ENCODE measurements at places on chromosomes 6 and 20.

DNA sequence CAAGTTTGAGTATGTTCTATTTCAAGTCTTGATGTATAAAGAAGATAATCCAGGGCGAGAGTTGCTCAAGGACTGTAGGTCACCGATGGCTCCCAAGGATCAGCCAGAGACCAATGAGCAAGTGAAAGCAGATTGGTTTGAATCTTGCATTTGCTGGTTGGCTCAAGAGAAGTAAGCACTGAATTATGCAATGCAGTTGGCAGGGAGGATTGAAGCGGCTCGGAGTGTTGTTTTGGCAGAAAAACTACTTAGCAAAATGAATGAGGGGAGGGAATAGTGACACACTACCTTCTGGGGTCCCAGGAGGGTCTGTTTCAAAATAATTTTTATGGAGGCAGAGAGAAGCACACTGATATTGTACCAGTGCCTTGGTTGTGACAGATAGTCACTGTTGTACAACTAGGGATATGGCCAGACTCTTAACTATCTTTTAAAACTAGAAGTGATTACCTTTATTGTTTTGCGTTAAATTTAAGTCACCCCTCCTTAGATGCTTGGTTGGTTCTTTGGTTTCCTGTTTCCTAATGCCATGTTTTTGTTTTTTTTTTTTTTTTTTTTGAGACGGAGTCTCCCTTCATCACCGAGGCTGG, 15.7 kb downstream of the SASH1 start:
- DNase-seq: no peak

GRCh38 chr6:142398353-142398752, 96.5 kb downstream of the ADGRG6 start:
- DNase-seq: no peak

DNA sequence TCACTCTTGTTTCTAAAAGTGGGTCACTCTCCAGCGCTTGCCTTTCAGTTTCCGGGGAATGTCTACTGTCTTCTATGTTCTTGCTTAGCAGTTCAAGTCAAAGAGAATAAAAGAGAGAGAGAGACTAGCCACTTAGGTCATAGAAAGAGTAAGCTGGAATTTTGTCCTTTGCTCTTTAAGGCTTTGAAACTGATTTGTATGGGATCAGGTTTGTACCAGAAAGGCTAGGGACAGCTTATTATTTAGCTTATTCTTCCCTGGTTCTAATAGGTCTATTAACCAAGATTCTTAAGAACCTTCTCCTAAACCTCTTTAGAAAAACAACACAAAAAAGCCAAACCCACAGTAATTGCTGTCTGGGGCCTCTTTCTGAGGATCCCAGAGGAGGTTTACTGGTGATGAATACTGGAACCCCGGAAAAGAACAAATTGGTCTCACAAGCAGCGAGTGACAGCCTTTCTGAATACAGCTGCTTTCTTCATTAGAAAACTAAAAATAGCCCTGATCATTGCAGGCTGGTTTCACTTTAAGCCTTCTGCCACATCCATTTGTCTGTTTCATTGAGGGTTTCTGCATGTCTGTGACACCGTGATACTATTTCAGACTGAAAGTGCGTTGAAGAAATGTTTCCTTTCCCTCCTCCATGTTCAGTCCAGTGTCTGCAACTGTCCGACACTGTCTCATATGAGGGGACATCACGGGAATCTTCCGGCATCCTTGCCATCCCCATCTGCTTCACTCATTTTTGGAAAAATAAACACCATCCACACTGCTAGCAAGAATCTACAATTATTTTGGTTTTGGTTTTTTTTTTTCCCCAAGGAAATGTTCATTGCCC, 75.1 kb upstream of the ATXN1 start:
- DNase-seq: no peak

- no peak for DNase-seq
Observed at GRCh38 chr20:21272279-21272678, 30.9 kb upstream of the XRN2 start.

- DNase-seq: no peak
Observed at GRCh38 chr6:62285612-62286469, at the start of gene KHDRBS2. Gene KHDRBS2, minus strand, starts transcription at chr6:62286225.

- no peak for DNase-seq
Observed at GRCh38 chr6:9155836-9156235, 720.5 kb upstream of the SLC35B3 start.

- DNase-seq: no peak
Observed at GRCh38 chr20:34368547-34368946, 5.5 kb downstream of the ITCH start.

DNA sequence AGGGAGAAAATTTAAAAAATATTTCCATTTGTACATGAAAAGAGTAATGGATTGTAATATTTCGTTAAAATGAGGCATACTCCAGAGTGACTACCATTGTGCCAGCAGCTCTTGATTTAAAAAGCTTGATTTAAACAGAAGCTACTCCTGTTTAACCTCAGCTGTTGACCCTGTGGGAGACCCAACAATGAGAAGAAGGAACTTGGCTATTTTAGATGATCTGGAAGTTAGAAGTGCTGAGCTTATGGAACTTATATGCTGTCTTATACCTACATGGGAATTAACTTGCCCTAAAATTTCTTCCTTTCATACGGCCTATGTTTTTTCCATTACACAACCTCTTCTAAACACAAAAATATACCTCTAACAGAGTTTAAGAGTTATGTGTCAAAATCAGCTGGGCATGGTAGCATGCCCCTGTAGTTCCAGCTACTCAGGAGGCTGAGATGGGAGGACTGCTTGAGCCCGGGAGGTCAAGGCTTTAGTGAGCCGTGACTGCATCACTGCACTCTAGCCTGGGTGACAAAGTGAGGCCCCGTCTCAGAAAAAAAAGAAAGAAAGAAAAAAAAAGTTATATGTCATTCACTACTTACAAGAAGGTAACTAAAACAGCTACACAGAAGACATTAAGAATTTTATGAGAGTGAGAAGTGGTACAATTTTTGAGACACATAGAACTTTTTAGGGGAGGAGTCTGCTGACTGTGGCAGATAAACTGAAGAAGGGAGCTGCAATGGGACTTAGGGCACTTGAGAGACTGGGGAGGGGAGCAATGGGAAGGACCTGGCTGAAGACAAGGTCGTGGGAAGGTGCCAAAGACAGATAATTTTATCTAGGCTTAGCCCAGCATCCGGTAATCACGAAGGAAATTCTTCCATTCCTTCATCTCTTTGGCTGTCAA, 139.9 kb downstream of the MYB start:
- no peak for DNase-seq

GRCh38 chr6:12440981-12441380, 150.8 kb downstream of the EDN1 start:
- no peak for DNase-seq

GRCh38 chr6:8278562-8278961, 156.8 kb downstream of the SLC35B3 start:
- DNase-seq: no peak

- no peak for DNase-seq
Observed at GRCh38 chr6:87553159-87553765, 36.5 kb downstream of the RARS2 start.

DNA sequence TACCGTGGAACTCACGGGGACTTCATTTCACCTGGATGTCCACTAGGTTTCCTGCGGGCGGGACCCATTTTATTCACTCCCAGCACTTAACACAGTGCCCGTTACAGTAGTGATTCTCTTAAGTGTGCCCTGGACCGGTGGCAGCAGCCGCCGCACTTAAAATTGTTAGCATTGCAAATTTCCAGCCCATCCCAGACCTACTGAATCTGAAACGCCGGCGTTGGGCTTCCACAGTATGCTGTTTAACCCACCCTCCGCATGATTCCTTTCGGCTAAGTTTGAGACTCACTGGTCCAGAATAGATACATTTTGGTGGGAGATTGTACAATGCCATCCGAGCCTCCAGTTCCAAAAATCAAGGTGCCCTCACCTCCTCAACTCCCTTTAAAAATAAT, 967 bp downstream of the SMPDL3A start:
- no peak for DNase-seq

DNA sequence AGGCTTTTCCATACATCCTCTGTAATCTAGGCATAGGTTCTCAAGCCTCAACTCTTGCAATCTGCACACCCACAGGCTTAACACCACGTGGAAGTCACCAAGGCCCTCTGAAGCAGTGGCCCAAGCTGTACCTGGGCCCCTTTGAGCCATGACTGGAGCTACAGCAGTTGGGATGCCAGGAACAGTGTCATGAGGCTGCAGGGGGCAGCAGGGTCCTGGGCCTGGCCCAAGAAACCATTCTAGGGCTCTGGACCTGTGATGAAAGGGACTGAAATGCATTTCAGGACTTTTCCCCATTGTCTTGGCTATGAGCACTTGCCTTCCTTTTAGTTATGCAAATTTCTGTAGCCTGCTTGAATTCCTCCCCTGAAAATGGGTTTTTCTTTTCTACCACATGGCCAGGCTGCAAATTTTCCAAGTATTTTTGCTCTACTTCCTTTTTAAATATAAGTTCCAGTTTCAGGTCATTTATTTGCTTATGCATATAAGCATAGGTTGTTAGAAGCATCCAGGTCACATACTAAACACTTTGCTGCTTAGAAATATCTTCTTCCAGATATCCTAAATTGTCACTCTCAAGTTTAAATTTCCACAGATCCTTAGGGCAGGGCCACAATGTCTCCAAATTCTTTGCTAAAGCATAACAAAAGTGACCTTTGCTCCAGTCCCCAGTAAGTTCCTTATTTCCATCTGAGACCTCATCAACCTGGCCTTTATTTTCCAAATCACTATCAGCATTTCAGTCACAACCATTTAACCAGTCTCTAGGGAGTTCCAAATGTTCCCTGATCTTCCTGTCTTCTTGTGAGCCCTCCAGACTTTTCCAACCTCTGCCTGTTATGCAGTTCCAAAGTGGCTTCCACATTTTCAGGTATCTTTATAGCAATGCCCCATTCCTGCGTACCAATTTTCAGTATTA, 48.6 kb upstream of the CD2AP start:
- no peak for DNase-seq

- DNase-seq: no peak
Observed at GRCh38 chr20:18287546-18287914, 797 bp upstream of the ZNF133 start.

- no peak for DNase-seq
Observed at GRCh38 chr6:155378276-155378675, 64.0 kb upstream of the TFB1M start.

DNA sequence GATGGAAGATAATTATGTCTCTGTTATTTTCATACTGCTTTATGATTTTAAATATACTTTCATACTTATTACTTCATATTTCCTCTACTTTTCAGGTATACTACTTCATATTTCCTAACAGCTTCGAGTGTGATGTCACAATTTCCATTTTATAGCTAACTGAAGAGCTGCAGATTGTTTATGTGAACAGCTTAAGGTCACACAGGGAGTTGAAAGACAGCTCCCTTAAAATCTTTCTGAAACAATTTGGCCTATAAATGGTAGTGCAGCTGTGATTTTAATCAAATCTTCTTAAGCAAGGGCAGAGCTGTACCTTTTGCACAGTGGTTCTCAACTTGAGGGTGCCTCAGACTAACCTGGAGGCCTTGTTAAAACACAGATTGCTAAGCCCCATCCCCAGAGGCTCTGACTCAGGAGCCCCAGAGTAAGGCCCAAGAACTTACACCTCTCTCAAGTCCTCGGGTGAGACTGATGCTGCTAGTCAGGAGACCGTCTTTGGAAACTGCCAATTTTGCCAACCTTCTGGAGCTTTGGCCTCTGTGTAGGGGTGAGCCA, 347.0 kb upstream of the HSF2 start:
- no peak for DNase-seq

GRCh38 chr6:36677059-36677749, 1.3 kb upstream of the CDKN1A start:
- DNase-seq: no peak

GRCh38 chr20:1324598-1325172, 4.3 kb downstream of the SDCBP2 start:
- DNase-seq: peak; percentile 22

DNA sequence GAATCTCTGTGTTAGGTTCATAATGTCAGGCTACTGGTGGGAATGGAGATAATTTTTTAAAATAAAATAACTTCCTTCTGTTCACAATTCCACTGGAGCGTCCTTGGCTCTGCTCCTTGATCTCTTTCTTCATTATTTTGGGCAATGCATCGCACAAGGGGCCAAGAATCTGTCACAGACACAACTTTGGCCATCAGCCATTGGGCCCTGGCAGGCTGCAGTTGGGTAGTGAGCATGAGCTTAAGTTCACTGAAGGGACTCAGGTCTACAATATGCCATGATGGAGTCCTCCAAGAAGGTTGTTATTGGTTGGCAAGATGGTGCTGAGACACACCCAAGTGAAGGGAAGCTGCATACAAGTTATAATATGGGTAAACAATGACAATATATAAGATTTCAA, 40.0 kb downstream of the CYP39A1 start:
- DNase-seq: no peak

- DNase-seq: no peak
Observed at GRCh38 chr20:58652606-58653294, 1.7 kb downstream of the STX16 start.

GRCh38 chr6:25343984-25344383, 64.8 kb downstream of the CARMIL1 start:
- no peak for DNase-seq

- peak; percentile 70 for DNase-seq
Observed at GRCh38 chr6:18122128-18123093, at the start of gene NHLRC1. Gene NHLRC1, minus strand, starts transcription at chr6:18122677. Its CDS starts 71 bp downstream, at chr6:18122606.

DNA sequence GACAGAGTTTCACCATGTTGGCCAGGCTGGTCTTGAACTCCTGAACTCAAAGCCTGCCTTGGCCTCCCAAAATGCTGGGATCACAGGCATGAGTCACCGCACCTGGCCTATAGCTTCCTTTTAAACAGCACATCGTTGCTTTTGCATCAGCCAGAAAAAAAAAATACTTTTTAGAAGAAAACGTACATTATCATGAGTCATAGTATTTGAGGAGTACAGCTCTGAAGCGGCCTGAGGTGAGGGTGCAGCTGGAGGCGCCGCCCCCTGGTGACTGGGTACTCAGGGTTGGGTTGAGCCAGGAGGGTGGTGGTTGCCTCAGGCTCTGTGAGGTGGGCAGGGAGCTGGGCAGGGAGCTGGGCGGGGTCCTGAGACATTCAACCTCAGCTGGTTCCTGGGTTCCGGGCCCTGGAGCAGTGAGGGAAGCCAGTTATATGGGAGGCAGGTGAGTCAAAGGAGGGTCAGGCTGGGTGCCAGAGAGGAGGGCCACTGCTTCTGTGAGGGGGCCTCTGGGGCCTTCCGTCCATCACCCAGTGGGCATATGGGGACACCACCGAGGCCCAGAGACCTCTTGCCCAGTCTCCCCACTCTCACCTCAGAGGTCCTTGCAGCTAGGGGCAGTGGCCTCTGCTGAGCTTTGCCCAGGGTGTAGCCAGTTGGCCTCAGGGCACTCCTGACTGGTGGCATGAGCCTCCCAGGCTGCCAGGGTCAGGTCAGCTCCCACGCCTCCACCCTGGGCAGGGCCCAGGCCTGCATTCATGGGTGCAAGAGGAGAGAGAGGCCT, 11.7 kb upstream of the ID1 start:
- no peak for DNase-seq

DNA sequence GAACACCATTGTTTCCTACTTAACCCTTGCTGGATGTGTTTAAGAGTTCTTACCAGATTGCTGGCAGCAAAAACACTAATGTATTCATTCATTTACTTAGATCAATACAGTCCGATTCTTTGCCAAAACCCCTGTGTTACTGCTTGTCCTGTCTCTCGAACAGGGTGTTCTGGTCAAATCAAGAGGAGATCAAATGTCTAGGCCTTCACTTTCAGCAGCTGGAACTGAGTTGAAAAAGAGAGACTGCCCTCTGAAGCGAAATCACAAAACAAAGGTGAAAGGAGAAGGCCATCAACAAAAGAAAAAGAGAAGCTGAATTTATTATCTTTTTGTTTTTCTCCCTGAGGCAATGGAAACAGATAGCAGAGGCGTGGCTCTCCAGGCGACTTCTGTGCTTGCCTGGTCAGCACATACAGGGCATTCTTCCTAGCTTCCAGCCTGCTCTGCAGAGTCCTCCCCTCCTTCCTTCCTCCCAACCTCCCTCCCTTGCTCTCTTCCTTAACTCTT, 44.1 kb upstream of the GCM1 start:
- DNase-seq: no peak

All from stimulated activated naive CD4-positive, alpha-beta T cell treated with Interleukin-2 at 50 U/mL for 16 hours (primary cell).